Tibial nerve (tissue), 4 donors: ENCODE measurements at places on chromosomes 7 and 10. TPM values are rescaled to one million over a fixed set of nuclear protein-coding genes. Genes with fewer than 3 reads are reported as not detected.

The HIBADH gene
- 44.0 TPM for total RNA-seq

The CLDN3 gene
- not detected for total RNA-seq

GRCh38 chr7:15396210-15397158, 165.3 kb downstream of the AGMO start:
- no peak for DNase-seq

DNA sequence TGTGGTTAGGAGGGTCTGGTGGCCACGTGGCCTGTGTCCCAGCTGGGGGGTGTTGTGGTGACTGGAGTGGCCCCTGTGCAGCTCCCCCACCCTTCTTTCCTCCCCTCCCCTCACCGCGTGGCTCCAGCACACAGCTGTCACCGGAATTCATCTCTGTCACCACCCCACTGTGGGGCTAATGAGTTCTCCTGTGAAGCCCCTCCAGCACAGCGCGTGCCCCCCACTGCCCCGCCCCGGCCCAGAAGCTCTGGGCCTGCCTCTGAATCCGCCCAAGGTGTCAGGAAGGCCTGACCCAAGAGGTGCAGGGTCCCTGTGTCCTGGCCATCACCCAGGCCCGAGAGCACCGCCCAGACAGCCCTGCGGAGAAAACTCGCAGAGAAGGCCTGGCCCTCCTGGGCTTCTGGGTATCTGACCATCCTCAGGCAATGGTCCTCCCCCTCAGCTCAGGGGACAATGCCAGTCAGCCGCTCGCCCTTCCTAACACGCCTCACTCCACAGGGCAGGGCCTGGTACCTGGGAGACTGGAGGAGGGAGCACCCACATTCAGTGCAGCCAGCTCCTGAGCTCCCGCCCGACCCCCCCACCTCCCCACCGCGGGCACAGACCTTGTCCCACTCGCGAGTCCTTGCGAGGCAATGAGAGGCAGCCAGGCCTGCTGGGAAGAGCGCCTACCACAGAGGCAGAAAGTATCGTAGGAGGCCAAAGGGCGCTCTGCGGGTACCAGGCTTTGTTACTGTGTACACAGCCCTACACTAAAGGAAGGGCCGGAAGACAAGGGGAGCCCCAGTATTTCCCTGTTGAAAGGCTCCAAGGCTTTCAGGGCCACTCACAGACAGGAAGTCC, 38.2 kb downstream of the GBX1 start:
- DNase-seq, result no peak

DNA sequence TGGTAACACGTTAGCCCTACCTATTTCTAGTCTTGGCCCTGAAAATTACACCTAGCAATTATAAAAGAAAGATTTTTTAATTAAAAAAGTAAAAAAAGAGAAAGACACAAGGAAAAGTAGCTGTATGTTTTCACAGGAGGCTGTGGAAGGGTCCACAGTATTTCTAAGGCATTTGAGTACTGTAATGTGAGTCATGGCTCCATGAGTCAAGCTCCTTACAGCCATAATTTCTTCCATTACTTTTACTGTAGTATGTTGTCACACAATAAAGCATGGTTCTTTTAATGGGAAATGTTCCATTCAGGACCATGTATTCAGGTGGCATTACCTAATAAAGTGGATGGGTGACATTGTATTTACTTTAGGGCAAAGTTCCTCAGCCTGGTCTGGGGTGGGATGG, 113.4 kb downstream of the GPR37 start:
- DNase-seq, result no peak

- DNase-seq, result no peak
Observed at GRCh38 chr10:123373591-123373990, 219.4 kb downstream of the BUB3 start.
